Activated naive CD4-positive, alpha-beta T cell treated with anti-CD3 and anti-CD28 coated beads for 36 hours (primary cell): ENCODE measurements at places on chromosomes 5 and 9.

- no peak for DNase-seq
Measured at GRCh38 chr5:176879663-176880361, 19.3 kb downstream of the HK3 start.

DNA sequence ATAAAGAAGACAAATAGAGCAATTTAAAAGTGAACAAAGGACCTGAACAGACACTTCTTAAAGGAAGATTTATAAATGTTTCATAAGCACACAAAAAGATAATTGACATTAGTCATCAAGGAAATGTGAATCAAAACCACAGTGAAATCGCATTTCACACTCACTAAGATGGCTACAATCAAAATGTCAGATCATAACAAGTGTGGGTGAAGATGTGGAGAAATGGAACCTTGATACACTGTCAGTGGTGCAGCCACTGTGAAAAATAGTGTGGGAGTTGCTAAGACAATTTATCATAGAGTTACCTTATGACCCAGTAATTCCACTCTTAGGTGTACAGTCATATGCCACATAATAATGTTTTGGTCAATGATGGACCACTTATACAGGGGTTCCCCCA is 54.5 kb upstream of the HTR4 start:
- DNase-seq, result peak; percentile 33

GRCh38 chr5:113068559-113068958 is 92.0 kb downstream of the DCP2 start:
- DNase-seq, result no peak

DNA sequence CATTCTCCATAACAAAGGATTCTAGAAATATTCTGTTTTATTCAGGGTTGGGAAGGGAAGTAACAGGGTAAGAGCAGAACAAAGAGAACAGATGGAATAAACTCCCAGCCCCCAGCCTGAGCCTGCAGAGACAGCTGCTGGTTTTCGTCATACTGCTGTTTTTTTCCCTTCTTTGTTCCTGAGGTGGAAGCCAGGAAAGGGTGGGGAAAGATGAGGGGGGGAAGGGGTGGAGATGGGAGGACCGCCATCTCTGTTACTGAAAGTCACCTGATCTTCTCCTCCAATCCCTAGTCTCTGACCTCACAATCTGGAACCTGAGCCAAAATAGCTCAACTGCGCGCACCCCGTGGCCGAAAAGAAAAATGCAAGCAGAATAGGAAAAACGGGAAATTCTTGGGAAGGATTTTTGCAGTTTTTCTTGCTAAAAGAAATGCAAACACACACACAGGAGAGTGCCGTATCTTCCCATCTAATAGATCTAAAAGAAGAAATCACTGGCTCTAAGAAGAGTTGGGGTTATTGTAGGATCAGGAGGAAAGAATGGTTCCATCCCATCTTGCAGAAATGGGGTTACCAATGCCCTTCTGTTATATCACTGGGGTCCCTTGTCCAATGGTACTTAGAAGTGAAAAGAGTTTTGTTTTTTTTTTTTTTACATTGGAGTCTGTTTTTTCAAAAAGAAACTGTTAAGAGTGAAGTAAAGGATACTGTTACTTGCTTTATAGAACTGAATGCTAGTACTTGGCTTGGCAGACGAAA is 57.9 kb downstream of the DIAPH1 start:
- peak; percentile 7 for DNase-seq

GRCh38 chr5:35478856-35479682 is 138.6 kb upstream of the SPEF2 start:
- DNase-seq, result no peak

DNA sequence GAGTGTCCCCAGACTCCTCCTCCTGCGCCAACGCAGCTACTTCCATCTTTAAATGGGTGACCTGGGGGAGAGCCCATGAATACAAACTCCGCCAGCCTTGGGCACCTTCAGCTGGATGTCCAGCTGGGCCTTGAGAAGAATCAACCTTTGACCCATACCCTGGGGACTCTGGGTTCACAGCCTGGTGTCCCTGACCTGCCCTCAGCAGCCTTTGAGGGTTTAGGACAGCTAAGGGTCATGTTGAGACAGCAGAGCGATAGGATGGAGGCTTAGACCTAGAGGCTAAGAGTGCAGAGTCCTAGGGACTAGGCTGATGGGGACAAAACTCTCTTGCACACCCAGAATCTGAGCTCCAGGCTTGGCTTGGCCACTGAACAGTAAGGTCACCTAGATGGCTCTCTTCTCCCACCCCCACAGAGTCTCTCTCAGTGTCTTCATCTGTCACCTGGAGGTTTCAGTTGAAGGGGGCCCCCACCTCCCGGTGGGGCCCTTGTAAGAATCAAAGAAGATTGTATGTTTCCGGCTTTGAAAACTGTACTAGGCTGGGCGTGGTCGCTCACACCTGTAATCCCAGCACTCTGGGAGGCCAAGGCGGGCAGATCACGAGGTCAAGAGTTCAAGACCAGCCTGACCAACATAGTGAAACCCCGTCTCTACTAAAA is 6.7 kb upstream of the AQP3 start:
- peak; percentile 61 for DNase-seq

GRCh38 chr9:107632216-107632615 is 142.6 kb upstream of the KLF4 start:
- no peak for DNase-seq

GRCh38 chr9:84304166-84304565 is 36.4 kb downstream of the SLC28A3 start:
- no peak for DNase-seq

GRCh38 chr5:936149-937144 is 43.8 kb downstream of the TRIP13 start:
- DNase-seq, result no peak
